ENCODE measurements at places on chromosomes 12 and 14.
A peak's percentile ranks its signal among the peaks of the same experiment; 100 is the strongest.

DNA sequence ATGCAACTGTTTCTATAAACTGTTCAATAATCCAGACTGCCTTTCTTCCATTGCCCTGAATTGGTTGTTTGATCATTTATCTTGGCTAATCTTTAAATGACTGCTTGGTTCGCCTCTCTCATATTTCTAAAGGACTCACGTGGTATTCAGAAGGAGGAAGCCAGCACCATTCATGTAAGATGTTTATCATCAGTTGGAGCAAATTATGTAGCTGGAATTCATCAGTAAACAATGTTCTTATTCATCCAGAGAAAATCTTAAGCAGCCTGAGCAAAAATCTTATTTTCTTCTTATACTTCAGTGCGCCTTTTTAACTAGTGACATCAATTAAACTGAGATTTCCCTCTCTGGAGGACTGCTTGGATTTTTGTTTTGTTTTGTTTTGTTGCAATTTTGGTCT is 538.7 kb upstream of the TMEM132C start:
- DNase-seq, result no peak

- no peak for DNase-seq
Measured at GRCh38 chr12:116210131-116210530, 67.4 kb downstream of the MED13L start.

- no peak for DNase-seq
Measured at GRCh38 chr14:94391281-94391975, 3.0 kb upstream of the SERPINA1 start.

DNA sequence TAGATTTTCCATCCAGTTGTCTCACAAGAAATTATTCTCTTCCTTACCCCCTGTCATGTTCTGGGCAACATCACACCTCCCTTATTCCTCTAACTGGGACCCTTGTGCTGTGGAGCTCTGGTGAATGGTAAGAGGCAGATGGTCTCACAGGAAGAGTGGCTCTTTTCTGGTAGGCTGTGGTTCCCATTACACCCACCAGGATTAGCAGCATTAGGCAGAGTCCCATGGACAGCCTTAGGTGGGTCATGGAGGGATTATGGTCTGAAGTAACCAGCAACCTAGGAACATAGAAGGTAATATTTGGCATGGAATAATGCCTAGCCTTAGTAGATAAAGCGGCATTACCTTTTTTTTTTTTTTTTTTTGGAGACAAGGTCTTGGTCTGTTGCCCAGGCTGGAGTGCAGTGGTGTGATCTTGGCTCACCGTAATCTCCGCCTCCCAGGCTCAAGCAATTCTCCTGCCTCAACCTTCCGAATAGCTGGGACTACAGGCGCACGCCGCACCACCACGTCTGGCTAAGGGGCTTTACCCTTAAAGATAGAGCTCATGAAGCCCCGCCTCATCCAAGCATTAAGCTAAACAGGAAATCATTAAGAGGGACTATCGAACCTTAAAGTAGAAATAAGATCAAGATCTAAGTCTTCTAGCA is 4.0 kb downstream of the C14orf119 start:
- no peak for DNase-seq

DNA sequence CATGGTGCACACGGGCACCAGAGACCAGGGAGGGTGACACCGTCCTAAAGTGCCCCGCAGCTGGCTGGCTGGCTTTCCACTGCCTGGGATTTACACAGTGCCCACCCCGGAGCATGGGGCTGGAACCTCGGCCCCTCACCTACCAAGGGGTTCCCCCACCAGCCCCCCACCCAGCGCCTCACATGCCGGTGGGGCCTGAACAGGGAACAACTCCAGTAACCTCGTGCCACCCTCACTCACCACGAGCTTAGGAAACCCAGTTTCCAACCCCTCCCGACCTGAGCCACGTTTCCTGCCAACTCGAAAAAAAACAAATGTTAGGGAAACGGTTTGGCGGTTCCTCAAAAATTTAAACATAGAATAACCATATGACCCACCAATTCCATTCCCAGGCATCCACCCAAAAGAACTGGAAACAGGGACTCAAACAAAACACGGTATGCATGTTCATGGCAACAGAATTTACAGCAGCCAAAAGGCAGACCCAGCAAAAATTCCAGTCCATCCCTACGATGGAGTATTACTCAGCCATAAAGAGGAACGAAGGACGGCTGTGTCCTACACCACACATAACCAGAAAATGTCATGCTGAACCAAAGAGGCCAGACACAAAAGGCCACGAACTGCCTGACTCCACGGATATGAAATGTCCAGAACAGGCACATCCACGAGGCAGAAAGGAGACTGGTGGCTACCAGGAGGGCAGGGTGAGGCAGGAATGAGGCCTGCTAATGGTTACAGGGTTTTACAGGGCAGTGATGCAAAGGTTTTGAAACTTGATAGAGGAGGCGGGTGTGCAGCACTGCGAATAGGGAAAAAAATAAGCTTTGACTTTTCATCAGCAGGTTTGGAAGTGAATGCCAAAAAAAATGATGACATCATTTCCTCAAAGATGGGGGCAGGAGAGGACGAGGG is 68.9 kb downstream of the NCOR2 start:
- peak; percentile 39 for DNase-seq

GRCh38 chr12:47200446-47200845 is 120.7 kb upstream of the AMIGO2 start:
- DNase-seq, result no peak

- DNase-seq, result no peak
Measured at GRCh38 chr14:97280526-97280925, 483.3 kb downstream of the VRK1 start.

GRCh38 chr14:22460461-22461195 is 128.4 kb downstream of the DAD1 start:
- DNase-seq, result peak; percentile 18

GRCh38 chr12:47757840-47758583 is 668 bp downstream of the RAPGEF3 start:
- DNase-seq, result no peak

GRCh38 chr12:102917026-102917787 is at the start of gene PAH:
Gene PAH, minus strand, starts transcription at chr12:102917244. Its CDS starts 114 bp downstream, at chr12:102917130.
- peak; percentile 10 for DNase-seq

GRCh38 chr14:88604212-88604611 is 41.4 kb downstream of the ZC3H14 start:
- DNase-seq, result no peak

All from H4 (cell line).